Mesenchymal stem cell (in vitro differentiated cells and primary cell): ENCODE measurements at places on chromosomes 3 and 15.

DNA sequence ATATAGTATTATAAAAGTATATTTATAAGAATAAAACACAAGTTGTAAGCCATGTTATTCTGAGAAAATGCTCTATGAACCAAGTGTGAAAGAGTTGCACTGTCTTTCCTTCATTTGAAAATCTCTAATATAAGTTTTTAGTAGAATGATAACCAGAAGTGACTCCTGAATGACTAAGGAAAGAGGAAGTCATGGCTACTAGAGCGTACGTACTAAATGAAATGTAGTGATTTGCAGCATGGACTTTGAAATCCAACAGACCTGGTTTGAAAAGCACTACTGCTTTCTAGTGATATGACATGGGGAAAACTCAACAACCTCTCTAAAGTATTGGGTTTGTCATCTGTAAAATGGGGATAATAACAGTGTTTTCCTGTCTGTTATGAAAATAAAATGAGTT lies 10.3 kb upstream of the DNAJC13 start:
- DNase-seq, result no peak

- DNase-seq, result peak; percentile 61
Measured at GRCh38 chr3:143120716-143121240, 1.2 kb downstream of the CHST2 start.

DNA sequence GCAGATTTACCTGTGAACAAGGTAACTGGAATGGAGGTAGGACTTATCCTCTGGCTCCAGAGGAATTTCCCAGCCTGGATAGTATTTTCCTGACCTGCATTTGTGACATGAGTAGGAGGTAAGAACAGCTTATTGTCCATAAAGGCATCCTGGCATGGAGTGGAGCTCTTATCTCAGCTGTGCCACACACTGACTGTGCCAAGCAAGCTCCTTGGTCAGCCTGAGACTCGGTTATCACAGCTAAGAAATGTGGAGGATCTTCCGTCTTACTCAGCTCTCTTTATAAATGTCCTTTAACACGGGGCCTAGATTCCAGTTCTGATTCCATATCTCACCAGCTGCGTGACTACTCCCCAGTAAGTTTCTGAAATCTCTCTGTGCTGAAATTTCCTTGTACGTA lies 38.9 kb downstream of the SLCO3A1 start:
- DNase-seq, result no peak

DNA sequence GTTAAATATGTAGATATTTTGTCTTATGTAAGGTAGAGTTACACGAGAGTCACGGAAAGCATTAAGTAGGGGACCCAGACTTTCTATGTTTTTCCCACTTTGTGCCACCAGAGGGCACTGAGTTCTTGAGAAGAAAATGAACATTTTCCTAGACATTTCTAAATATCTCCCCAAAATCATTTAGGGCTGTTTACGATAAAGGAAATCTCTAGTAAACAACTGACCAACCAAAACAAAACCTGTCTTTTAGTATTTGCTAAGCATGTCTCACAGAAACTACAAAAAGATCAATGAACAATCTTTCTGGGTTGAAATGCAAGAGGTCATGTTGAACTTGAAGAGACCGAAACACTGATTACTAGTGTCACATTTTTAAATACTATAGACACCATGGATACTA lies 16.1 kb downstream of the POU1F1 start:
- DNase-seq, result peak; percentile 64

DNA sequence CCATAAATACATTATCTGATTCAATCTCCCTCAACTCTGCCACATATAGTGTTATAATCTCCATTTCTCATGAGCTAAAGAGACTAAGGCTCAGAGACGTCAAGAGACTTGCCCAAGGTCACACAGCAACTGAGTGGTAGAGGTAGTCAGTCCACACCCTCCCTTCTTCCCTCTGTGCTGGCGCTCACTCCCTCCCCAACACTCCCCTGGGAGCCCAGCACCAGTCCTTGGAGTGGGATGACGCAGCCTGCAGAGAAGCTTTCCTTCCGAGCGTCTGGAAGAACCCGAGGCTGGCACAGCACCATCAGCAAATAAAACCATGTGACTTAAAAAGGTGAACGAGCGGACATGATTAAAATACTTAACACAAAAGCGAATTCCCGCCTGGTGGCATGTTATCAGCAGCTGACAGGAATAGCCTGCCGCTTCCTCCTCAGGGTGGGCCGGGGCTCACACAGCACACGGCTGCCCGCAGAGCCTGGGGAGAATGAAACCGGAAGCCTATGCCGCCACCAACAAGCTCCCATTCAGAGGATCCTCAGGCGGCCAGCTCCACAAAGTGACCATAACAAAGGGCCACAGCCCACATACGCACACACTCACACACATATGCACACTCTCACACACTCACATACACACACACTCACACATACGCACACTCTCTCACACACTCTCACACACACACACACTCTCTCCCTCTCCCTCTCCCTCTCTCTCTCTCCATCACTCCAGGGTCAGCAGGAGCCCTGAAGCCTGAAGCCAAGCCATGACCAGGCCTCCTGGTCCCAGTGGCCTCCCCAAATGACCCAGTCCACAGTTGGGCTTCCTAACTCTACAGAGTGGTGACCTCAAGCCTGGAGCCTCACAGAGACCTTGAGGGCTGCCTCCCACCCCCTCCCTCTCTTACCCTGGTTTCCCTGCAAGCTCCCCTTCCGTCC lies 120.5 kb downstream of the XXYLT1 start:
- peak; percentile 83 for DNase-seq

DNA sequence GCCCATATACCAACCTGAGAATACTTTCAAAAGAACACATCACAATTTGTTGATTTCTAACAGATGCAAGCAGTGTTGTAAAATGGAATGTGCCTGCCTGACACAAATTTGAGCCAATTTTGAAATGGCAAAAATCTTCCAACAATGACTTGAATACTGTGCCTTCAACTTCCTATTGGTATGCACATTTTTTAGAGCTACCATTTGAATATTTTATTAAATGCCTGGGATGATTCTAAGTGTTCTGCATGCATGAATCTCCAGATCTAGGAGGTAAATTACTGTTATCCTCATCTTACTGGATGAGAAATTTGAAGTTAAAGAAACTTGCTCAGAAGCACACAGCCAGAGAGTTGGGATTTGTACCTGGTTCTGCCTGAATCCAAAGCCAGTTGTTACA lies 282.8 kb upstream of the LRRN1 start:
- no peak for DNase-seq

- peak; percentile 13 for DNase-seq
Measured at GRCh38 chr15:99731336-99732123, 1.7 kb downstream of the LYSMD4 start.

- DNase-seq, result no peak
Measured at GRCh38 chr15:23416349-23417276, 30.4 kb downstream of the GOLGA6L2 start.

GRCh38 chr3:97550408-97550807 lies 214.2 kb upstream of the ARL6 start:
- DNase-seq, result no peak

- peak; percentile 36 for DNase-seq
Measured at GRCh38 chr3:195172039-195172684, 98.8 kb downstream of the XXYLT1 start.

- peak; percentile 38 for DNase-seq
Measured at GRCh38 chr15:94792196-94792595, 560.8 kb downstream of the MCTP2 start.

- DNase-seq, result no peak
Measured at GRCh38 chr3:14138878-14139655, 14.2 kb downstream of the TMEM43 start.

- no peak for DNase-seq
Measured at GRCh38 chr15:84400820-84401219, 165.2 kb downstream of the GOLGA6L4 start.

GRCh38 chr3:112013058-112013783 lies 14.5 kb downstream of the TAGLN3 start:
- peak; percentile 82 for DNase-seq

DNA sequence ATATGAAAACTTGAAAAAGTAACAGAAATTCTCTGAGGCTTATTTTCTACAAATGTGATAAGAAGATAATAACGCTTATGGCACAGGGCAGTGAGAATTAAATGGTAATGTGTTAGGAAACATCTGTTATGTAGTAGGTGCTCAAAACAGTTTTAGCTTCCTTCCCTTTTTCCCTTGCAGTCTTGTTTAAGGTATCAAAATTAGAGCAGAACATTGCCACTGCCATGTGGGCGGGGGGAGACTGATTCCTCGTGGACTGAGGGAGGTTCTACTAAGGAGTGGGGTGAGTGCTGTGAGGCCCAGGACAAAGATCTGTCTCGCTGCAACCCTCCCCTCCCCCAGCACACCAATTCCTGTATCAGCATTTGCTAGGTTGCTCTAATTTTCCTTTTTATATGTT lies 702.4 kb downstream of the TUSC7 start:
- DNase-seq, result no peak

GRCh38 chr3:127394984-127395662 lies 107.3 kb upstream of the PRR20G start:
- no peak for DNase-seq

DNA sequence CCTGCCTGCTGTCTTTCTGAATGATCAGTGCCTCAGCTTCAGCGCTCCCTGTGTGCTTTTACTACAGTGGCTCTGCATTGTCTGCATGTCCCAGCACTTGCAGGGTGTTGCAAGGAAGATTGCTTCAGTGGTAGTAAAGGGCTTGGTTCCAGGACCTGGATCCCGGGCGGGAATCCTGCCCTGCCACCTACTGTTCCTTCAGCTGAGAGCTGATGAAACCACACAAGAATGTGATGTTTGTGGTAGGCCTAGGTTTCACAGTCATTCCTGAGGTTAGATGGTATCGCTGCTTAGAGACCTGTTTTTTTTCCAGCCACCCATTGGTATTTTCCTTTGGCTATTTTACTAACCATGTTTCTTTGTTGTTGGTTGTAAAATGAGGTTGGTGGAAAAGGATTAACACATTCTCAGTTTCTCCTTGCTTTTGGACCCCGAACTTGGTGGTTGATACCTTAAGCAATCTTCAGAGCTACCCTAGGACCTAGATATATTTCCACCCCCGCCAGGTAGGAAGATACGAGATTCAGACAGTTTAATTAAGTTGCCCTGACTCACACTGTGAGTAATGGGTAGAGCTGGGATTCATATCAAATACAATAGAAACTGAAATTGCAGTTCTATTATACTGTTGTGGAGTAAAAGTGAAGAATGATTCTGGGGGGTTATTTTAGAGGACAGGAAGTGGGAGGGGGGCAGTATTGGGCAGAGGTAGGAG lies 11.4 kb downstream of the GPR87 start:
- DNase-seq, result peak; percentile 97

DNA sequence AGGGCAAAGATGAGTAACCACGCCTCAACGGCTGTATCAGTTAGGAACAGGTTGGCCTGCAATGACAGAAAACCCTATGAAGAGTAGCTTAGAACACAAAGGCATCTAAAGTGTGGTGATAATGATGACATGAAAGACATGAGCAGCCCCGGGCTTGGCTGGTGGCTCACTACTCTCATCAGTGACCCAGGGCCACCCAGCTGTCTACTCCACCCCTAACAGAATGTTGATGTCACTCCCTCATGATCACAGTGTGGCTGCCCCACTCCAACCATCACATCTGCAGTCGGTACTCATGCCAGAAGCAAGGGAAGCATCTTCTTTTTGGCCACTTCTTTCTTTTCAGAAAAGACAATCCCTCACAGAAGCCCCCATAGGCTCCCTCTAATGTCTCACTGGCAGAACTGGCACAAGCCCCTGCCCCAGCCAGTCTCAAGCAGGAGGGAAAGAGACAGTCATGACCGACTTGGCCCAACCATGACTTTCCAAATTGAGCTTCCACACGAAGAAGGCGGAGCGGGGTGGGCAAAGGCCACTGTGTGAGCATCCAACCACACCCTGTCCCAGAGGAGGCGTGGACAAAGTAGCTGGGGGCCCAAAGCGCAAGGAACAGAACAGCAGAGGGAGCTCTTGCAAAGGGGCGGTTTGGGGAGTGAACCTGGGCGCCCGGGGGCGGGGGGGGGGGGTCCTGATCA lies 72.0 kb upstream of the IQSEC1 start:
- no peak for DNase-seq

- DNase-seq, result peak; percentile 82
Measured at GRCh38 chr3:159852821-159853505, 135.7 kb upstream of the IL12A start.

DNA sequence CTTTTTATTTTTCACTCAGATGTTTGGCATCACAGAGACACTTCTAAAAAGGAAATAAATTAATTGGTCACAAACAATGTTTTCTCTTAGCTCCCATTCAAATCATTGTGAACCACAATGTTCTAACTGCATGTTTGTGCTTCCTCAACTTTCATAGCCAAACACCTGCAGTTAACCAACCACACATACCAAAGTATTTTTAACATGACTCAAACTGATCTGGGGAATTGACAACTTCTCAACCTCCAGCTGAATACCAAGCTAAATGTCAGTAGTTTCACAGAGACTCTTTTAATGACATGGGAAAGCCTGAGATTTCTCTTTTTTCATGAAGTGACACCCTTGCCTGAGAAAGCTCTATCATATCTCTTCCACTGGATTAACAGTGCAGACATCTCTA lies 217.9 kb upstream of the MME start:
- peak; percentile 11 for DNase-seq

GRCh38 chr3:14810070-14810791 lies 8.5 kb upstream of the FGD5 start:
- no peak for DNase-seq

- DNase-seq, result no peak
Measured at GRCh38 chr3:190877925-190878324, 15.4 kb upstream of the GMNC start.

DNA sequence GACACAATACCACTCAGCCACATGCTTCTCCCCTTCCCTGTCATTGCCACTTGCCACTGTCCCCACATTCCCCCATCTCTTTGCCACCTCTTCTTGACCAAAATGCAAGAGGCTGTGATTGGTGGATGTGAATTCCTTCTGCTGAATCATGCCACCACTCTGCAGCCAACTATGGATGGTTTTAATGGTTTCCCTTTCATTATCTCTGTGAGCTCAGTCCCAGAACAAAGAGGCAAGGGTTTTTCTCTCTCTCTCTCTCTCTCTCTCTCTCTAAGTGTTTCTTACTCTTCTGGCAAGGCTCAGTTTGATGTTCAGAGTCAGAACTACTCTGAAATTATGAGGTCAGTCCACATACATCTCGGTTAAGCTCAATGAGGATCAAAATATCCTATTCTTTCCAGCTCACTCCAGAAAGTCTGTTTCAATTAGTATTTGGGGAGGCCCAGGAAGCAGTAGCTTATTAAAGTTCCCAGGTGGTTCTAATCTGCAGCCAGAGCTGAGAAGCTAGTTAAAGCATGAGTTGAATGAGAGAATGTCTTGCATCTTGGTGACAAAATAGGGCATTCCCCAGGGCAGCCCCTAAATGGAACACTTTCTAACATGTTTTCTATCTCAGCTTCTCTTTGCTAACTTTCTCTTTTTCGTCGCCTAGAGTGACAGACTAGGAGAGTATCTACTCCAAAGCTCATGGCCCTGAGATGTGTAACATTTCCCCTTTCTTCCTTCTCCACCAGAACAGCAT lies 8.5 kb upstream of the ILDR1 start:
- peak; percentile 24 for DNase-seq

DNA sequence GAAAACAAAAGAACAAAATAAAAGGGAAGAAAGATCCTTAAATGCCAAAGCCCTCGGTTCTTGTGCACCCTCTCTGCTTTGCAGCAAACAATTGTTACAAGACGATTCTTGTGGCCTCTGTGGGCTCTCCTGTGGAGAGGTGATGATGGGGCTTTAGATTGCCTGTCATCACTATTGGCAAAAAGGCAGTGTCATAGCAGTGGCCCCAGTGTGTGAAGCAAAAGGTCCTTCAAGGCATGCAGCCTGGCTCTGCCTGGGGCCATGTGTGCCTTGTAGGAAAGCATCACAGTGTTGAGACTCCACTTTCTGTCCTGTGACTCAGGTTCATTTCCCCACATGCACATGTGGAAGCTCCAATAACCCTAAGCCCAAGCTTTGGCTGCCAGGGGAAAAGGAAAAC lies 43.7 kb downstream of the POC1A start:
- no peak for DNase-seq

- no peak for DNase-seq
Measured at GRCh38 chr3:31536497-31536896, 3.8 kb downstream of the STT3B start.
